ENCODE measurements at places on chromosomes 7 and 10. TPM values are rescaled to one million over a fixed set of nuclear protein-coding genes. Genes with fewer than 3 reads are reported as not detected.
A peak's percentile ranks its signal among the peaks of the same experiment; 100 is the strongest.

Gene NPY4R2
- not detected for total RNA-seq

Gene CLDN4
- 0.23 TPM for total RNA-seq

DNA sequence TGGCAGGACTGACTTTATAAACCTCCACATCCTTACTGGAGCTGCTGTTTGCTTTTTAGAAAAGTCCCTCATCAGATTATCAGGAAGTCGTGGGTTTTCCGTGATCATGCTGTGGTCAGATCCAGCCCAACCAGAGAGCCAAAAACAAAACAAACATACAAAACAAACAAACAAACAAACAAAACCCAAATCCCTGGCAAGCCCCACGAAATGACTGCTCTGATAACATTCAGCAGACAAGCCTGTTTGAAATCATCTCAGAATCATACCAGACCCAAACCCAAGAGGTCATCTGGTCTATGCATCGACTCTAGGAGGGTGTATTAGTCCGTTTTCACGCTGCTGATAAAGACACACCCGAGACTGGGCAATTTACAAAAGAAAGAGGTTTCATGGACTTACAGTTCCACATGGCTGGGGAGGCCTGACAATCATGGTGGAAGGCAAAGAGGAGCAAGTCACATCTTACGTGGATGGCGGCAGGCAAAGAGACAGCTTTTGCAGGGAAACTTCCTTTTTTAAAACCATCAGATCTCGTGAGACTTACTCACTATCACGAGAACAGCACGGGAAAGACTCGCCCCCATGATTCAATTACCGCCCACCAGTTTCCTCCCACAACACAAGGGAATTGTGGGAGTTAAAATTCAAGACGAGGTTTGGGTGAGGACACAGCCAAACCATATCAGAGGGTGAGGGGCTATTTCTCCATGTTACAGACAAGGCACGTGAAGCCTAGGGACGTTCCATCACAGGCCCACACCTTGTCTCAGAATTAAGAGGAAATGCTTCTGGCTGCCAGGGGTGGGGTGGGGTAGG lies 85.7 kb downstream of the PARP12 start:
- no peaks in the 10 kb centered on the region for H3K27me3 ChIP-seq
- H3K36me3 ChIP-seq, result no peaks in the 10 kb centered on the region
- H3K27ac ChIP-seq, result no peak overlapping the region
- H3K4me3 ChIP-seq, result no peak overlapping the region
- no peak for DNase-seq
- H3K4me1 ChIP-seq, result peaks cover 18% of the 10 kb centered on the region

DNA sequence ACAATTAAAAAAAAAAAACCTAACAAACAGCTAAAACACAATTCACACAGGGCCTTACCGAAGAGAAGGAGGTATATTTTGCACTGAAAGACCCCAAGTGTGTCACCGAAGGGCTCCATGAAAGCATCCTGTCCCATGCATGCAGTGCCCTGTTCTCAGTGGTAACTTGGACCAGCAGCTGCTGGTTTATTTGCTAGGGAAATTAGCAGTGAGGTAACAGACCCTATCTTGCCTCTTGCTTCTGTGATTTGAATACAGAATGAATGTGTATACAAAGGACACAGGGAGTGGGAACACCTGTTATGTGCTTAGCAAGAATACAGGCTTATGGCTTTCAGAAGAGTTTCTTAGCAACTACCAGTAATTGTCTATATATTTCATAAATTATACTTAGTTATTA lies at the start of gene HEPACAM2:
Gene HEPACAM2 (minus strand): TSS at position 160 of the 400 bp plus-strand sequence.
- H3K27me3 ChIP-seq, result no peaks in the 10 kb centered on the region
- no peak within 1 kb of the TSS for H3K4me3 ChIP-seq
- H3K36me3 ChIP-seq, result no peaks in the 10 kb centered on the region
- DNase-seq, result no peak
- no peak within 1 kb of the TSS for H3K27ac ChIP-seq
- H3K4me1 ChIP-seq, result peaks cover 3% of the 10 kb centered on the region

DNA sequence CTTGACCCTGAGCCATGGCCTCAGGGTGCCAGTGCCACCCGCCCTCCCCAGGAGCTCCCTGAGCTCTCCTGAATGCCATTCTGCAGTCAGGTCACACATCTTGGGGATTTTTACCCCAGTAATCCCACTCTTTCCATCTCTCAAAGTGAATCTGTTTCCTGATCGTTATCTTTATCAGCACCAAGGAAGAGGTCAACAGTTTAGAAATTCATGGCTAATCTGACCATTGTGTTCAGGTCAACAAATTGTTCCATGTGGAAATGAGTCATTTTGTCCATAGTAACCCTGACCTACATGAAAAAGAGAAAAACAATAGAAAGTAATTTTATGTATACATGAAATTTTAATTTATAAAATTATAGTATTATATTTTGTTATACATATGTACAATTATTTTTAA lies 28.8 kb upstream of the ZNF488 start:
- no peaks in the 10 kb centered on the region for H3K27me3 ChIP-seq
- H3K27ac ChIP-seq, result no peak overlapping the region
- H3K4me3 ChIP-seq, result no peak overlapping the region
- no peaks in the 10 kb centered on the region for H3K36me3 ChIP-seq
- DNase-seq, result no peak
- H3K4me1 ChIP-seq, result no peaks in the 10 kb centered on the region

Gene PPP1R17
- not detected for total RNA-seq

Gene EFCAB10
- 1.5 TPM for total RNA-seq

DNA sequence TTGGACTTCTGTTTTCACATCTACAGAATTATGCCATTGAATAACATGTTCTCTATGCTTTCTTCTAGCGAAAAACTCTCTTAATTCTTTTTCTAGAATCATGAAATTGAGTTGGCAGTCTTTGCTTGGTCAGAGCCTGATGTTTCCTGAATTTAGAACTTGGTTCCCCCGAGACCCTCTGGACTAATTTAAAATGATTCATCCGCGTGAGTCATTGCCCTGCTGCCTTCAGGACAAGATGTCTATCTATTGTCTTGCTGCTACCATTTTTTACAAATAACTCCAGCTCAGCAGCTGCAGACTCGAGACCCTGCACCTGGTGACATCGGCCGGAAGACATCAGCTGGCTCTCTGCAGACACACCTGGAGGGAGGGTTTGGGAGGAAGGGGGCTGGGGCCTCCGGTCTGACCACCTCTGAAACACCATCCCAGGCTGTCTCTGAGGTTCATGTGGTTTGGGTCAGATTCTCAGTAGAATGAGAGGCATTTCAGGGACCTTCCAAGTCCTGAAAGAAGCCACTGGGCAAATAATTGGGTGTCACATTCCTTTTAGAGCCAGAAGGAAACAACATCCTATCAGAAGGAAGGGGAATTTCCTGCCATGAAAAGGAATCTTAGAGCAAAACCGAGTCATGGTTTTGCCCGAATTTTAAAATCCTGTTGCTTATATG lies 20.9 kb upstream of the KLF6 start:
- DNase-seq, result peak; percentile 66
- H3K36me3 ChIP-seq, result no peaks in the 10 kb centered on the region
- no peak overlapping the region for H3K27ac ChIP-seq
- H3K4me3 ChIP-seq, result peak overlapping the region; percentile 79

Data from T-helper 17 cell (primary cell).